Stimulated activated CD8-positive, alpha-beta memory T cell treated with anti-CD3 and anti-CD28 coated beads, Interleukin-7, amount 100 ng/mL, for 1 hour (primary cell): ENCODE measurements at places on chromosomes 16 and 17.

GRCh38 chr17:54992797-54993639, 24.5 kb downstream of the STXBP4 start:
- DNase-seq, result no peak

- no peak for DNase-seq
These were observed 36.0 kb downstream of the PIMREG start for GRCh38 chr17:6480303-6480675.

GRCh38 chr16:84742641-84743092, 42.9 kb downstream of the USP10 start:
- DNase-seq, result no peak

DNA sequence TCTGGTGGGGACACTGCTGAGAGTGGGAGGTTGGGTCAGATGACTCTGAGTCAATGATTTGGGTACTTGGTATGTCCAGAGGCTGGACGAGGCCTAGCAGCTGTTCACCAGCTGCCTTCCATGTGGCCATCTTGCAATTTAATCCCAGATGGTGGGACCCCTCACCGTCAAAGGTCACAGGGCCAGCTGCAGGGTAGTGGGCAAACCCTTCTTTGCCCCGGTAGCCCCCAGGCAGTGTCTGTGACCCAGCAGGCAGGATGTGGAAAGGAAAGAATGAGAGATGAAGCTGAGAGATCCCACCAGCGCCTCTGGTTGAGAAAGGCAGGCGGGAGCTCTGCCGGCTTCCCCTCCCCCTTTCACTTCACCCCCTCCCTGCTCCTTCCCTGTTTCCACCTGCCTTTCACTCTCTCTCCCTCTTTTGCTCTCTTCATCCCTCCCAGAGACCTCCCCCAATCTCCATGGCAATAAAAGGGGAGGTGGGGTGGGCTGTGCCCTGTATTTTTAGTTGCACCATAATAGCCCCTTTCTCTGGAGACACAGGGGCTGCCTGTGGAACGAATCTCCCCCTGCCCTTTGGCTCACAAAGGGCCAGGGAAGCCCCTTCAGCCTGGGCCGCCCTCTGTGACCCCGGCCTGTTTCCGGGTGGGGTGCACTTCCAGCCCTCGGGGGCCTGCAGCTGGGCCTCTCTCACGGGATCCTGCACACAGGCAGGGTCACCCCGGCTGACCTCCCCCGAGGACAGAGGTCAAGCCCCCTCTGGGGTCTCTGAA, 20.2 kb downstream of the CDK5RAP3 start:
- no peak for DNase-seq

GRCh38 chr16:73231944-73232554, 184.1 kb upstream of the ZFHX3 start:
- no peak for DNase-seq

DNA sequence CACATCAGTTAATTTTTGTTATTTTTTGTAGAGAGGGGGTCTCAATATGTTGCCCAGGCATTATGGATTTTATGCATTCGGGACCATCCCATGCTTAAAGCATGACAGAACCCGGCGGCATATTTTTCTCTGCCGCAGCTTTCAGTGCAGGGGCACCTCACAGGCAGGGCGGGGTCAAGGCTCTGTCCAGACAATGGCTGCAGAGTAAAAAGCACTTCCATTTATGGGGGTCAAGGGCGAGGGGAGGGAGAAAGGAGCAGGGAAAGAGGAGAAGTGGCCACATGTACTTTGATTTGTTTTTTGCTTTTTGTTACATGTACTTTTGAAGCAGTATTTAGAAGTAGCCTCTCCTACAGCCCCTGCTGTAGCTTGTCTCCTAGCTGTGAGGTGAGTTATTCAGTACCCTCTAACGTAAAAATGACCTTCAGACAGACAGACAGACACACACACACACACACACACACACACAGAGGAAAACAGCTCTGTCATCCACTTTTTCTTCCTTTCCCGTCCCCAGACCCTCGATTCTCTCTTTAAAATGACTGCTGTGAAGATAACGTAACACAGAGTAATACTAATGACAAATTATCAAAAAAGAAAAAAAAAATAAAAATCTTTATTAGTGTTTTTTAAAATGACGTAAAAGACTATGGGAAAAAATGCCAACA, 856 bp upstream of the SCPEP1 start:
- no peak for DNase-seq

GRCh38 chr16:75616521-75617010, 6.5 kb downstream of the ADAT1 start:
- no peak for DNase-seq

DNA sequence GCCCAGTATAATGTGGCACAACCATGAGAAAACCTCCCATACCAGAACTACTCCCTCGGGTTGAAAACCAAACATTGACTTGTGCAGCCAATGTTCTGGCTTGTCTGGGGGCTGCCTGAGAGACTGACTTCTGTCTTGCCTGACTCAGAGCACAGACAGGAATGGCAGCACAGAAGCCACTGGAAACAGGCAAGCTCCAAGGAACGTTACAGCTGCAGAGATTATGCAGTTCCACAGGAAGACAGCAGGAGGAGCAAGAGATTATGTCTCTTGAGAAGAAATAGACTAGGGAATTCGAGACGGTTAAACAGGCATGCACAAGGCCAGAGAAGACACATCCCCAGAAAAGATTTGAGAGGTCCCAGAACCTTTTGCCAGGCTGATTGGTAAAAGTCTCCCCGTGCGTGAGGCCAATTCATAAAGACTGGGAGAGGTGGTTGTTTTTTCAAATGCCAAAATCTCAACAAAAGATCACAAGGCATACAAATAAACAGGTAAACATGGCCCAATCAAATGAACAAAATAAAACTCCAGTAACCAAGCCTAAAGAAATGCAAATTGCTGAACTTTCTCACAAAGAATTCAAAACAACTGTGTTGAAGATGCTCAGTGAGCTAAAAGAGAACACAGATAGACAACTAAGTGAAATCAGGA, 90.6 kb upstream of the CDH5 start:
- DNase-seq, result no peak

DNA sequence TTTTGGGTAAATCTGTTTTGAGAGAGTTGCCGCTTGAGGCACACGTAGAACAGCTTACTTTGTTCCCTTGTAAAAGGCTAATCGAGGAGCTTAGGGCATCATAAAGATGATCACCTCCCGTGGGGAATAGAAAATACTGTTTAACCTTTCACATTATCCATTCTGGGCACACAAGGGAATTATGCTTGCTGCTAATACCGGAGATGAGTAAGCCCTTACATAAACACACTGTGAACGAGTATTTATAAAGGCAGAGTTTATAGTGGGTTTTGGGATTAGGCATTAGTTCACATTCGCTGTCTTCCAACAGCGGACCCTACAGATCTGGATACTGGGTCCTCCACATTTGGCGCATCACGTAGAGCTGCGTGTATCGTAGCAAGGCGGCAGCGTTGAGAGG, 51.2 kb upstream of the CNTNAP4 start:
- no peak for DNase-seq

DNA sequence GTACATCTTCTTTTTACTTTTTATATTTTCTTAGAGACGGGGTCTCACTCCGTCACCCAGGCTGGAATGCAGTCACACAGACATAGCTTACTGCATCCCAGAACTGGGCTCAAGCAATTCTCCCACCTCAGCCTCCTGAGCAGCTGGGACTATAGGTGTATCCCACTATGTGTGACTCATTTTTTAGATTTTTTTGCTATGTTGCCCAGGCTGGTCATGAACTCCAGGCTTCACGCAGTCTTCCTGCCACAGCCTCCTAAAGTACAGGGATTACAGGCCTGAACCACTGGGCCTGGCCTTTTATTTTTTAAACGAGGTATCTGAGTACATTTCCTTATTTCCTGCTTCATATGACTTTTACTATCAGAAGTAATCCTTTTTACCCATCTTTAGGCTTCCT, 48.0 kb downstream of the GLG1 start:
- no peak for DNase-seq

- DNase-seq, result no peak
These were observed 118.3 kb downstream of the NPIPB5 start for GRCh38 chr16:22628994-22629393.

DNA sequence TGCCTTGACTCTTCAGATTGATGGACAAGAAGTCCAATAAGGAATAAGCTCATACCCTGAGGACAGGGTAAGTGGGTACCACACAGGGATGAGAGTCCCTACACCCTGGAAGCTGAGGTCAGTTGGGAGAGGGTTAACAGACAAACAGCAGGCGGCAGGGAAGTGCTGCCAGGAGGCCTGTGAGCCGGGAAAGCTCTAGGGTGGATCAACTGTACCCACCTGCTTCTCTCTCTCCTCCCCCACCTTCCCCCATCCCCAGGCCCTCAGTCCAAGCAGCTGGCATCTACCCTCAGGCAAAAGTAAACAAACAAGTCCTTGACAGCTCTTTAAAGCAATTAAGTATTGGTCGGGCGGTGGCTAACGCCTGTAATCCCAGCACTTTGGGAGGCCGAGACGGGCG, 20.7 kb upstream of the MYLK3 start:
- DNase-seq, result no peak

GRCh38 chr16:66961065-66961744, at the start of gene CES3:
TSS of gene CES3 (plus strand) at chr16:66961266. CDS start at chr16:66961308, 42 bp downstream.
- peak; percentile 18 for DNase-seq
